ENCODE measurements at places on chromosomes 4 and X.

DNA sequence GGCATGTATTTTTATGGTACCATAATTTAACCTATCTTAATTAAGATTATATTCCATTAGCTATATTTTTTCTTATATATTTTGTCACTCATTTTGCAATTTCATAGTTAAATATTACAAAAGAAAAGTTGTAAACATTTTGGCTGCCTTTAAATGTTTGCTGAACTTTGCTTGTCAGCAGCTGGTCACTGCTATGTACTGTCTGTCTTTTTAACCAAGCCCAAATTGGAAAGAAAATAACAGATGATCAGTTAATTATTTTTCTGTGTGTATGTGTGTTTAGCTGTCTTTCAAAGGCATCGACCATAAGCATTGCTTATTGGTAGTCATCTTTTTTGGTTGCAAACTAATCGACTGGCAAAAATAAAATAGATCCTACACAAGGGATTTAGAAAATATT is 54.4 kb upstream of the SMAD1 start:
- no peak for DNase-seq

- DNase-seq, result no peak
These were observed 10.5 kb upstream of the CHRDL1 start for GRCh38 chrX:110806145-110806544.

DNA sequence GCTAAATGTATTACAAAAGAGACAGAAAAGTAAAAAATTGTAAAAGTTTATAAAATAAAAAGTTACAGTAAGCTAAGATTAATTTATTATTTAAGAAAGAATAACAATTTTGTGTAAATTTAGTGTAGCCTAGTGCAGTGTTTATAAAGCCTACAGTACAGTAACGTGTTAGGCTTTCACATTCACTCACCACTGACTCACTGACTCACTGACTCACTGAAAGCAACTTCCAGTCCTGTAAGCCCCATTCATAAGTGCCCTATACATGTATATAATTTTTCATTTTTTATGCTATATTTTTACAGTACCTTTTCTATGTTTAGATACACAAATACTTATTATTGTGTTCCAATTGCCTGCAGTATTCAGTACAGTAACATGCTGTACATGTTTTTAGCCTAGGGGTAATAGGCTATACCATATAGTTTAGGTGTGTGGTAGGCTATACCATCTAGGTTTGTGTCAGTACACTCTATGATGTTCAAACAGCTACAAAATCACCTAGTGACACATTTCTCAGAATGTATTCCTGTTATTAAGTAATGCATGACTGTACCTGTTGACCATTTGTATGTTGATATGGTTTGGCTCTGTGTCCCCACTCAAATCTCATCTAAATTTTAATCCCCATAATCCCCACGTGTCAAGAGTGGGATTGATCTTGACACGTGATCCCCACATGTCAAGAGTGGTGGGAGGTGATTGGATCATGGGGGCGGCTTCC is 57.9 kb downstream of the CFAP299 start:
- DNase-seq, result no peak

DNA sequence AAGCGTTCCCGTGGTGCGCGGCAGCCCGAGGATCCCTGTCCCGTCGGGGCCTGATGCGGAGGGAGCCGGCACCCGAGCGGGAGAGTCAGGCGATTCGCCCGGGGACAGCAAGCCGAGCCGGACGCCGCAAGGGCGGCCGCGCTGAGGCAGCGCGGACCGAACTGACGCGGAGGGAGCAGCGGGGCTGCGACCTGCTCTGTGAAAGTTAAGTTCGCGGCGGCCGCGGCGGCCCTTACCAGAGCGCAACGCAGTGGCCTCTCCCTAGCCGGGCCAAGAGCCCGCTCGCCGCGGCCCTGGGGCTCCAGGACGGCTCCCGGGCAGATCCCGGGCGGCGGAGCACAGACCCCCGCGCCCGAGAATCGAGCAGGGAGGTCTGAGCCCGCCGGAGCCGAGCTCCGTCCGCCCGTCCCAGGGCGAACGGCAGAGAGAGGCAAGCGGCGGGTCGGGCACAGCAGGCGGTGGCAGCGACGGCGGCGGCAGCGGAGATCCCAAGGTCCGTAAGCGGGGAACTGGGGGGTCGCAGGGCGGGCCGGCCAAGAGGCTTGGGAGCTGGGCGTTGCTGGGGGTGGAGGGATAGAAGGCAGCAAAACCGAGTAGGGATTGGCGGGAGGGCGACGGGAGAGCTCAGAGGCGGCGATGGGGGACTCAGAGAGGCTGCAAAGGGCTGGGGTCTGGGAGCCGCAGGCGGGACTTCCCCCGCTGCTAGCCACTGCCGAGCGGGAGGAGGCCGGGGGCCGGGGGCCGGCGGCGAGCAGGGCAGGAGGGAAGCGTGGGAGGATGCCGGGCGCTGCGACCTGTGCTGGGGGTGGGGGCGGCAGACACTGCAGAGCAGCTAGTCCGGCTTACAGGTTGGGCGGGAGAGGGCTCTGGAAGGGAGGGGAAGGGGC is 1.0 kb downstream of the GPR50 start:
- DNase-seq, result no peak

- DNase-seq, result no peak
These were observed 17.7 kb downstream of the APELA start for GRCh38 chr4:164894702-164895101.

DNA sequence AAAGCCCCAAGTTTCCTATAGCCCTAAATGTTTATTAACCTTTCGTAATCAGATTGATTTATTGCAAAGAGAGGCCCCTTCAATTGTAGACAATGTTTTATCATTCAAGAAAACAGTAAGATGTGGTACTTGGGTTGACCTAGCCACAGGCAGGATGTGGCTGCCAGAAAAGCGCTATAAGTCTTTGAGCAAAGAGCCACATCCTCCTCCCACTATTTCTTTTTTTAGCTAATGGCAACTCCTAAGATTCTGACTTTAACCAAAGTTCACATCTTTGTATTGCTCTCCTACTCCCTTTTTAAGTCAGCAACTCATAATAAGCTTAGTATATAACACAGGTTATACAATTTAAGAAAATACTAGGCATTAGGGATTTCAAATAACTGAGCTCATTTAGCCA is 70.7 kb upstream of the PPP3CA start:
- DNase-seq, result no peak

- no peak for DNase-seq
These were observed 121.8 kb downstream of the TSPAN5 start for GRCh38 chr4:98536631-98537030.

GRCh38 chr4:19819737-19820136 is 432.0 kb upstream of the SLIT2 start:
- no peak for DNase-seq

GRCh38 chr4:83454686-83455085 is 937 bp downstream of the HELQ start:
- no peak for DNase-seq

DNA sequence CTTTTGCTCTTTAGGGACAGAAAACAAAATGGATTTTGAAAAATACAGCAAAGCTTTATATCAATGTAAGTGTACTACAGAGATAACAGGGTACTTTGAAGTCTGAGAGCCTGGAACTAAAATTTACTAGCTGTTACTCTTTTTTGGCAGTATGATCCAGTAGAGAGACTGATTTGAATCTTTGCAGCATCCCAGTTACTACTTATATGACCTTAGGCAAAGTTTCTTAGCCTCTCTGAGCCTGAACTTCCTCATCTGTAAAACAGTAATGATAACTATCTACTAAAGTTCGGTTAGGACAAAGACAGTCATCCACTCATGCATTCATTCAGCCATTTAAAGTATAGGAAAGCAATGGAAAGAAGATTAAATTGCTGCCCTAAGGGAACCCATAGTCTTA is 10.1 kb downstream of the BRWD3 start:
- no peak for DNase-seq

DNA sequence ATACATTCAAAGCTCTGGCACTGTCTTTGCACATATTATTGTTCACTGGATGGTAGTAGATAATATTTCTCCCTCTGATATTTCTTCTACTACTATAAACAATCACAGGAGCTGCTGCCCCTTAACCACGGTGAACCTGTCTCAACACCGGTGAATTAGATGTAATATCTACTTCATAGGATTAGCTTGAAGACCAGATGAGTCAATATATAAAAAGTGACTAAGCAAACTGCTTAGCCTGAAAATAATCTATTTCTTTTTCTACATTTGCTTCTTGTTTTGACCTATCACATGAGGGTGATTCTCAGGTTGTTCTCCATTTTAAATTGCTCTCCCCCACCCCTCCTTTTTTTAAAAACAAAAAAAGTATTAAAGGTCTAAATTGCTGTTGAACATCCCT is 645.5 kb downstream of the ANKRD50 start:
- no peak for DNase-seq

DNA sequence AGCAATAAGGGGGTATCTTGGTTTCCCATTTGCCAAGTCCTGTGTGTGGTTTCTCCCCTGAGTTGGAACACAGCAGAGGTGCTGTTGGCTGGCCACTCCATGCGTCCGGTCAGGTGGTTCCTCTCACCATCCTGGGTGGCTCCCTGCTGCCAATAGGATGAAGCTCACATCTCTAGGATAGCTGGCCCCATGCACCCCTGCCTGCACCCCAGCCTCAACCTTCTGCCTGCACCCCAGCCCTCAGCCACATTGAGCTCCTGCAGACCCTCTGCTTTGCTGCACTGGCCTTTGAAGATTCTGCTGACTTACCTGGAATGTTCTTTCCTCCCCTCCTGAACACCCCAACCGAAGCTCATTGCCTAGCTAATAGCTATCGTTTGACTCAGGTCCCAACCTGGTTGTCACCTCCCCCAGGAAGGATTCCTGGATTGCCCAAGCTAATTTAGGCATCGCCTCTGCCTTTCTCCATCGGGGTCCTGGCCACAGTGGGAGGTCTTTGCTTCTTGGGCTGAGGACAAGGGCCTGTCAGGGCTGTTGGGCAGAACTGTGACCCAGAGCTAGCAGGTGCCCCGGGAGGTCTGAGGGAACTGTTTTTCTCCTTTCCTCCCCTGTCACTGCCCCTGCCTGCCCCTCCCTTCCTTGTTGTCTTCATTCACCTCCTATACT is 36.6 kb upstream of the GRPEL1 start:
- no peak for DNase-seq

DNA sequence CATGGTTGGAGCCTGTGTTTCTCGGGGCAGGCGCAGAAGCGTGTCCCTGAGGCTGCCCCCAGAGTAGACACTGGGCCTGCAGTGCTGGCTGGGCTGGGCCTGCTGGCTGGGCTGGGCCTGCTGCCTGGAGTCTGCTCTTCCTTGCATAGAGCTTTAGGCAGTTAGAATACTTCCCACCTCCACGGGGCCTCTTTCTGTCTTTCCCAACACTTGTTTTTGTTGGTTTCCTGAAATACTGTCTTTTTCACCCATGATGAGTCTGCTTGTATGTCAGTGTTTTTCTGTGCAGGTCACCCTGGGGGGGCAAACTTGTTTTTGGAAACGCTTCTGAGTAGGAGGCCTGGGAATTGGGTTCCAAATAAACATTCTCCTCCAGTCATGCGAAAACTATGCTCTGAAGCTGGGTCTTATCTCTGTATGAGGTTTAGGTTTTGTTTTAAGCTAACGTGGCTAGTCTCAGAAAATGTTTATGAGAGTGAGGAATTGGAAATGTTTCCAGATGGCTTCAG is 32.2 kb downstream of the TRMT44 start:
- DNase-seq, result no peak

GRCh38 chr4:188171551-188171950 is 32.3 kb downstream of the TRIML1 start:
- DNase-seq, result no peak

DNA sequence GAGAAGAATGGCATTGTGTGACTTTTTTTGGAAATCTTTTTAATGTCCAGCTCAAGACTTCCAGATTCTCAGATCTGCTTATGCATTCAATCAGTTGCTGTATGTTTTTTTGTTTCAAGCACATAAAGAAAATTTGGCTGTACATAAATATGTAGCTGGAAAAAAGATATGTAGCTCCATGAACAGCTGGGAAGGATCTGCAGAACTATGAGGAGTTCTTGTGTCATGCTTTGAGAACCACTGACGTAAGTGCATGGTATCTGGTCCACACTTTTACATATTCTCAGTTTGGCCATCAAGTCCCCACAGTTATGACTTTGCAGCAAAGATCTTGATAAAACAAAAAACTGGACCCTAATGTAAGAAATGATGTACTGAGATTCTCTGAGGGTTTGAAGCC is 165.9 kb downstream of the KIT start:
- DNase-seq, result no peak

DNA sequence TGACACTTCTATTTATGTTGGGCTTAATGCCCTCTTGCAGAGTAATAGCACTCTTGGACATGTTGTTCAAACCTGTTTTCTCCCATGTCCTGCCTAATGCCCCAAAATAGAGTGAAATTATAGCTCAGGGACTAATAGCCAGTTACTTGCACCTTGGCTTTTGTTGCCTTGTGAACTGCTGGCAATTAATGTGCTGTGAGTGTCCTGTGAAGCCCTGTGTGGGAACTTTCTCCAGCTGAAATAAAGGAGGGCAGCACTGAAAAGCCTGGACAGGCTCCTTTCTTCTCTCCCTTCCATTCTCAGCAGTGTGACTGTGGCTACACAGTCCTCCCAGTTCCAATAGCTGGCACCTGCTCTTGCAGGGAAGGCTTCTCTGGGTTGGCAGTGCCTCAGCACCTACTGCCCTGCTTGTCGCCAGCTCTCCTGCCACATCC is 72.4 kb downstream of the DCLK2 start:
- no peak for DNase-seq

DNA sequence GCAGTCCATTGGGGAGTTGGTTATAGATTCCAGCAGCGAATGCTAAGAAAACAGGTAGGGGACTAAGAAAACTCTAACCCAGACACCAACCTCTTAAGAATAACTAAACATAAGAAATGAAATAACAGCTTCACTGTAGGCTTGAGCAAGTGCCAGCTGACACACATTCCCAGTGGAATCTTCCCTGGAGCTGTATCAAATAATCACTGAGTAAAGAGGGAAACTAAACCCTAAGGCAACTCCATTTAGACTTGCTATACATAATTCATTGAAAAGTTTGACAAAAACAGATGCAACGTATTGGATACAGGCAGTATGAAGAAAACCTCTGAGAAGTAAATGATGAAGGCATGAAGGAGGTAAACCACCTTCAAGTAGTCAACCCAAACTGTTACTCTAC is 293.5 kb downstream of the OPHN1 start:
- DNase-seq, result no peak

DNA sequence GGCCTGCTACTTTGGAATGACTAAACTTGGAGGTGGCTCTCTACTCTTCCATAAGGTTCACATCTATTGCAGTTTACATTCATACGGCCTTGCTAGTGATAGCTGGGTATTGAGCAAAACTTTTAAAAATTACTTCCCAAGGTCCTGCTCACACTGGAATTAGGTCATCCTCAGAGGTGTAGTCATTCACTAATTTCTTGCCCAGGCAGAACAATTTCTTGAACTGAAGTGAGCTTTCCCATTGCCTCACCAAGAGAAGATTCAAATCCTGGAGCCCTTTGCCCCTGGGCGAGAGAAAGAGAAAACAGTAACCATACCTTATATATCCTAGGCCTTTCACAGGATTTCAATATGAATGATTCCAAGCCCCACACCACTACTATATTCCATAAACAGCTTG is 109.2 kb downstream of the GUCY2F start:
- DNase-seq, result no peak

DNA sequence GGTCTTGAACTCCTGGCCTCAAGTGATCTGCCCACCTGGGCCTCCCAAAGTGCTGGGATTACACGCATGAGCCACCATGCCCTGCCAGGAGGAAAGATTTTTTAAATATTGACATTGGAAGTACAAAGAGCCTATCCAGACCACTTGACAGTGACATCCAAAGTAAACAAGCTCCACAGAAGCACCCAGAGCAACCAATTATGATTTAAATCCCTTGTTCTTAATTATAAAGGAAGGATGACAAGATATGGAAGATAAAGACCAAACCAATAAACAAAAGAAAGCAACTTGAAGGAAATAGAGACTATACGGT is 27.7 kb upstream of the RPL34 start:
- DNase-seq, result peak; percentile 81

All from LNCaP clone FGC (cell line).